NCI-H774 (cell line): ENCODE measurements at places on chromosomes 3 and 15.

DNA sequence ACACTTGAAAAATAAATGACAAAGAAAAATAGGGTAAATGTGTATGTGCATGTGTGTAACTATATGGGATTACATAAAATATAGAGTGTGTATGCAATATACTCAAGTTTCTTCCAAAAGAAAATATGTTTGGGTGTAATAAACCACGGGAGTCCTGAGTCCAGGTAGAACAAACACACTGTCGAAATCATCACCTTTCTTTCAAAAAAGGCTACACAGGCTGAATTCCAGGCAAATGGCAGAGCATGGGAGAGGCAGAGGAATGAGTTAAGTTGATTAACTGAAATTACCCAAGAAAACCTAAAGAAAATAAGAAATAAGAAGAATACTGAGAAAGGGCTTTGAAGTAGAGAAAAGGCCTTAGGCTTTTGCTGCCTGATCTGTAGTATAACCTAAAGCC is 26.1 kb downstream of the CEP152 start:
- DNase-seq, result no peak

- no peak for DNase-seq
Measured at GRCh38 chr15:27958911-27959578, 140.1 kb downstream of the OCA2 start.

GRCh38 chr15:69601711-69602504 is 149.3 kb downstream of the RPLP1 start:
- DNase-seq, result no peak

DNA sequence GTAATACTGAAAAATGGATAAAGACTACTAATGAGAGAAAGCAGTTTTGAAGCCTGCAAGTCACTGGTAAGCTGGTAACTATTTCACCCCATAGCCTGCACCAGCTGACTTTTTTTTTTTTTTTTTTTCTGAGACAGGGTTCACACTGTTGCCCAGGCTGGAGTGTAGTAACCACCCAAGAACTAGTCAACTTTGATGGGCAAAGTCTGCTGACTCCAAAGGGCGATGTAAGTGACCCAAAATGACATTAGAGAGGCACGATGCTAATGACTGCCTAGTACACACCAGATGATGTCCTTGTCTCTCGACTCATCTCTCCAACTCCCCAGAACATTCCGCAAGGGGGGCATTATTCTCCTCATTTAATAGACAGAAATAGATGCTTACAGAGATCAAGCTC is 12.9 kb upstream of the TMEM41A start:
- DNase-seq, result no peak

GRCh38 chr15:77769700-77770099 is 137.0 kb upstream of the LINGO1 start:
- no peak for DNase-seq

- no peak for DNase-seq
Measured at GRCh38 chr3:188916934-188917401, 254.8 kb upstream of the TPRG1 start.

- DNase-seq, result no peak
Measured at GRCh38 chr15:82108489-82109078, 62.8 kb upstream of the MEX3B start.

- DNase-seq, result peak; percentile 19
Measured at GRCh38 chr3:57164657-57165573, at the start of gene IL17RD. Gene IL17RD, minus strand, starts transcription at chr3:57165353. Its CDS starts 67 bp downstream, at chr3:57165286.
